ENCODE measurements at places on chromosomes 3 and 15.

GRCh38 chr3:149660462-149660861 lies 2.6 kb upstream of the WWTR1 start:
- no peaks in the 10 kb centered on the region for H3K36me3 ChIP-seq
- DNase-seq, result no peak
- H3K4me1 ChIP-seq, result peaks cover 29% of the 10 kb centered on the region

DNA sequence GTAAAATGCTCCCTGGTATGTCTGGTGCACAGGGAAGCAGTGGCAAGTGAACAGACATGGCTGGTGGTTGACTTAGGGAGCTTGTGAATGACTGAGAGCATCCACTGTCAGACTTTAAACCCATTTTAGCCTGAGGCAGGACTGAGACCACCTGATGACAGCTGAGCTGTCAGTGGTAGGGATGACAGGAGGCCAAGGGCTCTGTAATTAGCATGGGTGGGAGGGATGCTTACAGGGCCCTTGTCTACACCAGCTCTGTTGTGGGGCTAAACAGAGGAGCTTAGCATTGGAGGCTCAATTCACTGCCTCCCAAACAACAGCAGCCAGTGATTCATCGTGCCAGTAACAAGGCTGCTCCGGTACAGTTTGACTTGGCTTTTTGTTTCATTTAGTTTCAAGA lies 169.4 kb downstream of the CHST2 start:
- H3K27ac ChIP-seq, result no peak overlapping the region
- no peaks in the 10 kb centered on the region for H3K36me3 ChIP-seq
- DNase-seq, result no peak
- no peak overlapping the region for H3K4me3 ChIP-seq

DNA sequence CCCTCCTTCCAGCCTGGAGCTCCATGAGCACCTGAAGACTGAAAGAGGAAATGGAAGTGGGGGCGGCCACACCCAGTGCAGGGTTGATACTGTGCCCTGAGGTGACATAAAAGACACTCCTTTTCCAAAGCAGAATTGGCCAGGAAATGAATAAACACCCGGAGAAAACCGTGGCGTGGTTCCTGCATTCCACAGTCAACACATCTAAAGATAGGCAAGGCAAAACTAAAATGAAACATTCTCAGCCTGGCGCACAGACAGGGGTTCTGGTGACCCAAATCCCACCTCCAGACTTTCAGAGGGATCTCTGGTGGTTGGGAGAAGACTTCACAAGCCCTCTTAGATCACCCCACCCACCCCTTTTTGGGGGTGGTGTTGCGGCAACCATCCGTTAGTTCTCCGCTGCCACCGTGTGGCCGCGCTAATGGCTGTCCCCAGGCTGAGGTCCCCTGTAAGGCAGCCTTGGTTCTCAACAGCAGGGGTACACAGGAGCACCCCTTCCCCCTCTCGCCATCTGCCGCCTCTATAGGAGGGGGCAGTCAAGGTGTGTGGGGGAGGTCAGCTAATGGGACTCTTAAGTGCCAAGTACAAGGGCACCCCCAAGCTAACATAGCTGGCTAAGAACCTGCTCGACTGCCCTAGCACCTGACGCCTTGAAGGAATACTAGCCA lies 2.5 kb upstream of the MST1R start:
- H3K27me3 ChIP-seq, result no peaks in the 10 kb centered on the region
- H3K27ac ChIP-seq, result no peak overlapping the region
- H3K4me1 ChIP-seq, result peaks cover 13% of the 10 kb centered on the region
- no peak for DNase-seq

- peaks cover 15% of the 10 kb centered on the region for H3K27me3 ChIP-seq
- no peak for DNase-seq
- no peak overlapping the region for H3K27ac ChIP-seq
- H3K4me1 ChIP-seq, result peaks cover 8% of the 10 kb centered on the region
- H3K36me3 ChIP-seq, result no peaks in the 10 kb centered on the region
- no peak overlapping the region for H3K4me3 ChIP-seq
Measured at GRCh38 chr3:71537211-71537611, 46.3 kb downstream of the FOXP1 start.

Measured in spinal cord (tissue), 10 donors.